ENCODE measurements at places on chromosomes 12 and 14.

DNA sequence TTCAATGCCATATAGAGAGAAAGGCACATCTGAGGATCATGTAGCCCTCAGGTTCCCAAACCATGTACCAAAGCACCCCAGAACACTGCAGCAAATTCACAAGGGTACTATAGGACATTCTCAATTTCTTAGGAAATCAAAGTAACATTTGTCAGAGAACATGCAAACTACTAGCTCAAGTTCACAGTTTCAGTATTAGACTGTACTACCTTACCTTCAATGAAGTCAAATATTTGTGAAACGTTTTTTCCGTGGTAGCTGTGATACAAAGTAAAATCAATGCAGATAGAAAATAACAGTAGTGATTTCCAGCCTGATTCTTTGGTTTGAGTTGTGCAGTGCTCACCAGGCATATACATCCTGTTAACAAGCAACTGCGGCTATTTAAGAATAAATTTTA, 197.1 kb downstream of the MED13L start:
- DNase-seq, result no peak

GRCh38 chr12:42180990-42181596, 36.4 kb upstream of the GXYLT1 start:
- DNase-seq, result no peak

DNA sequence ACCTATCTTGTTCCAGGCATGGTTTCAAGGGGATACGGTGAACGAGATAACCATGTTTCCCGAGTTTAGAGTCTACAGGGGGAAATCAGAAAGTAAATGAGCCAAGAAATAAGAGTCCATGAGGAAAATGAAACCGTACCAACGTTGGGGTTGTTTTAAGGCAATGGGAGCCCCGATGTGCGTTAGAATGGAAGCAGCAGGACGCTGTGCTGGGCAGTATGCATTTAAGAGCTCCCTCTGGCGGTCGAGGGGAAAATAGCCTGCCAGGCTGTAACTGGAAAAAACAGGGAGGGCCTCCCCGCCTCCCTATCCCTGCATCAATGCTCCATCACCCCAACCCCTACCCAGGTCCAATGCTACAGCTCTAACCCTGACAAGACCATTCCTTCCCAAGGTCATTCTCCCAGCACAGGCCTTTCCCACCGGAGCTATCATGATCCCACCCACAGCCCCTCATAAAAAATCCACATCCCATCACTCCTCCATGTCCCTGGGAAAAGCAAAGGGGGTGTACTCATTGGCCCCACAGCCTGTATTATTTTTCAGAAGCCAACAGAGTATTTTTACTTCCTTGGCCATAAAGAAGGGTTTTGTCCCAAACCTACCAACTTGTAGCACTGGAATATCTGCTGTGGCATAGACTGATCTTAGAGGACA, 226.3 kb upstream of the NOS1 start:
- peak; percentile 35 for DNase-seq

DNA sequence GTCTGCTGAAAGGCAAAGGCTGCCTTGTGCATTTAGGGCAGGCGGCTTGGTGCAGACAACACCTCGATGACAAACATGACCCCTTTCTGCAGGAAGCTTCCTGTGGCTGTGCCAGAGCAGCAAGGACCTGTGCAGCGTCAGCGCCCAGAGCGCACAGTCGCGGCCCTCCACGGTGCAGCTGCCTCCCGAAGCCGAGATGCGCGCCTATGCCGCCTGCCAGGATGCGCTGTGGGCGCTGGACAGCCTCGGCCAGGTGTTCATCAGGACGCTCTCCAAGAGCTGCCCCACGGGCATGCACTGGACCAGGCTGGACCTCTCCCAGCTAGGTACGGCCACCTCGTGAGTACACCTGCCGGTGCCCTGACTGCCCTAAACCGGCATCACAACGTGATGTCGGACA, 57.3 kb downstream of the ANKRD9 start:
- no peak for DNase-seq

DNA sequence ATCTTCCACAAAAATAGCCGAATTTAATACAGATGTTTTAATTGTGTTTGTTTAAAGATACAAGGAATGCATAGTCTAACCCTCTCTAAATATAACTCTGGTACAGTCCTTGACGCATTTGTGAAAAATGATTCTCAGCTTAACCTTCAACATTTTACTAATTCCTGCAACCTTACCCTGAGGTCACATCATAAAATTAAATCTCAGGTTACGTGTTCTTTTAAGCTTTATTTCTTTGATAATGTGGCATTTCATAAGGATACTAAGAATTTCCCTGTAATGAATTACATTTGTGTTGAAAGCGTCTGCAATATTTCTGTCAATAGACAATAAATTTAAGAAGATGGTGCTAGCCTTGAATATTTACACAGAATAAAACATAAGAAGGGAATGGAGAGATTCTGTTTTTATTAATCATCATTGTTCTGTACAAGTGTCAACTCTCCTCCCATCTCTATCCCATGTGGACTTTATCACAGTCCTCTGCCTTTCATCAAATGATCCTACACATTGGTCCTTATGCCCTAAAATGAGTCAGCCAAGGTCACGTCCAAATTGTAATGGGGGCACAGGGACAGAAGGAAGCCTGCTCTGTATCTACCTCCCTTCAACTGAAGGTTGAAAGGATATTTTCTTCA, 769.3 kb upstream of the FLRT2 start:
- no peak for DNase-seq

GRCh38 chr12:42663621-42664020, 74.1 kb upstream of the PRICKLE1 start:
- DNase-seq, result no peak
